ENCODE measurements at places on chromosomes 2 and 18.
A peak's percentile ranks its signal among the peaks of the same experiment; 100 is the strongest.

DNA sequence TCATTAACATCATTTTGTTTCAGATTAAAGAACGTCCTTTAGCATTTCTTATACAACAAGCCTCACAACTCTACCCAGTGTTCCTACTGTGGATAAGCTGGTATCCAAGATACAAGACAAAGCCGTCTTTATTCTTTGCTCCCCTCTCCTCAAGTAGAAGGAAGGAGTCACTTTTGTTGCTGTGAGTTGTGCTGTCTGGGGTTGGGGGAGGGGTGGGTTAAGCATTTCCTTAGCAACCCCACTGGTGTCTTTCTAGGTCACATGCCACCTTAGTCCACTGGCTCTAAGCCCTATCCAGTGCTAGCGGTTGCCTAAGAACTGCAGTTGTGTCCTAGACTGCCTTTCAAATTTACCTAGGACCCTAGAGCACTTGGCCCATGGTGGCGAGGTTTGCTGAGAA is 155.6 kb upstream of the PIEZO2 start:
- no peak for DNase-seq

GRCh38 chr2:62042944-62043343 is 137.5 kb downstream of the COMMD1 start:
- no peak for DNase-seq

- DNase-seq, result peak; percentile 32
Measured at GRCh38 chr2:190947711-190948251, 66.2 kb downstream of the STAT1 start.

DNA sequence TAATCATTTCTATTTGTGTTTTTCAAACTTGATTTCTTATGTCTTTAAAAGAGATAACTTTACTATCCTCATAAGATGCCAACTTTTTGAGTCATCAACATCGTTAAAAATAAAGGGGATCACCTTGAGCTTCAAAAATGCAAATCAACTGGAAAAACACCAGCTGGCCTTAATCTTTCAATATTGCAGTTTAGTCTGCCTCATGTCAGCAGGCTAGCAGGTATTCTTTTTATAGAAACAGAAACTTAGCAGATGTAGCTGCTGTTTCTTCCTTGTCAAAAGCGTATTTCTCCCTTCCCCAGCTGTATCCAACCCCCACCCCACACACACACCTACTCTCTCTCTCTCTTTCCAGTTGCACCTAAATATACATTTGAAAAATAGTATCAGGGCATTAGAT is 154.1 kb upstream of the ZNF804A start:
- no peak for DNase-seq

DNA sequence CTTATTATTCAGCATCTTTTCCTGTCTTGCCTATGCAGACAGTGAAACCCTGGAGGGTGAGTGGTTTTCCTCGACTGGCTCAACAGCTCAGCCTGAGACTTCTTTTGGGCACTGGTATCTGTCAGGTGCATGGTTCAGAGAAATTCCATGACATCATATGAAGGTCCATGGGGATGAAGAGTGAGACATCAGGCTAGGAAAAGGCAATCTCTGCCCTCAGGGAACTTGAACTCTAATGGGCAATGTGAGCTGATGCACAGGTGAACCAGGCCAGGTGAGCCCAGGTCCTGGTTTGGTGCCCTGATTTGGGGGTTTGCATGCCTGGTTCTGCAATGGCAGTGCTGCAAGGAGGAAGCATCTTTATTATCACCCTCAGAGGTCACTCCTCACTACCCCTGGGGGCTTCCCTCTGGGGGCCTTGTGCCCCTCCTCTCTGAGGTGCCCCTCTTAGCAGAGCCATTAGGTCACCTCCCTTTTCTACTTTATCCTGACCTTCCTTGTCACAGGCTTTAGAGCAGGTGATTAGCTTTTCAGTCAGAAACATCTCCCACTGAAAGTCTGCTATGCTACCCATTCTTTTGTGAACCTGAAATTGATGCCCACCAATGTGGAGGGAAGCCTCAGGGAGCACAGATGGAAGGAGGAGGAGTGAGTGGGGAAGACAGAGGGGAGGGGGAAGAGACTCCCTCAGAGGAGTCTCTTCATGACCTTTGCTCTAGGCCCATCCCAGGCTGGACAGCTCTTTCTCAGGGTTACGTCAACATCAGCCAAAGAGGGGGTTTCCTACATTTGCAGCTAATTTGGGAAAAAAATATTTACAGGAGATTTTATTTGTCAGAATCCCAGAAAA is 47.3 kb downstream of the MERTK start:
- no peak for DNase-seq

DNA sequence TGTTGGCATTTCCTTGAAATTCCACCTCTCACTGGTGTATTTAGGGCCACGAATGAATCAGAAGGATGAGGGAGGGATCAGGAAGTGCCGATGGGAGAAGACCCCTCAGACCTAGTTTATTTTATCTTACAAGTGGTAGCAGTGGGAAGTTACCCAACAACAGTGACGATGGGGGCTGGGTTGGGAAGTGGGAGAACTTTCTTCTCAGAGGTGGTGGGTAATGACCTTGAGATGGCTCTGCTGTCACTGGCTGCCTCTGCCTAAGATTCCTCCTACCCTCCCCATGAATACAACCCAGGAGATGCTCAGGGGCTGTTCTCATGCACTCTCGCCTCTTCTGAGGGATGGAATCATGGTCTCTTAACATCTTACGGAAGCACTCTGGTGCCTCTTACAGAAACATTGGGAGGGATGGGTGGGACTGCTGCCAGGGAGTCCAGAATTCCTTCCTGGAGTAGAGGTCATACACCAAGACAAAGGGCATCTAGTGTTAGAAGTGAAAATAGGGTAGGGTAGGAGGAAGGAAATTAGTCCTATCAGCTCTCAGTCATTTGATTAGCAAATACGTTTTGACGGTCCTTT is 58.5 kb upstream of the TXNDC2 start:
- no peak for DNase-seq

GRCh38 chr2:3489764-3490115 is 29.6 kb downstream of the ADI1 start:
- DNase-seq, result no peak

- DNase-seq, result peak; percentile 29
Measured at GRCh38 chr2:190881598-190882410, 1.2 kb downstream of the GLS start.

- DNase-seq, result no peak
Measured at GRCh38 chr2:145764631-145765030, 1244.7 kb upstream of the ZEB2 start.

DNA sequence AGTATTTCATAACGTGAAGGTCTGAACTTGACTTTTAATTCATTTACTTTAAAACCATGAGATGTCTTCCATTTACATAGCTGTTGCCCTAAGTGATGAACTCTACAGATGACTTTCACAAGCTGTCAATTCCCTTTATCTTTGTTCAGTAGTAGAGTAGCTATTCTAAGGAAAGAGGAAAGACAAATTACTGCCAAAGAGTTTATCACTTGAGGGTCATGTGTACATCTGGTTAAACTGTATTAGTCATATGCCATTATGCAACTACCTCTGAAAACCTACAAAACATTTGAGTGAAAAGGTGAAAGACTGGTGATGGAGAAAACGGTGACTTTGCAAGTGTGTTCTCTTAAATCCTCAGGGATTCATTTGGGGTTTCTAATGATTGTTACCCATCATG is 763.9 kb downstream of the TMEM182 start:
- DNase-seq, result no peak

GRCh38 chr18:44579028-44579702 is 101.5 kb upstream of the SETBP1 start:
- DNase-seq, result no peak

DNA sequence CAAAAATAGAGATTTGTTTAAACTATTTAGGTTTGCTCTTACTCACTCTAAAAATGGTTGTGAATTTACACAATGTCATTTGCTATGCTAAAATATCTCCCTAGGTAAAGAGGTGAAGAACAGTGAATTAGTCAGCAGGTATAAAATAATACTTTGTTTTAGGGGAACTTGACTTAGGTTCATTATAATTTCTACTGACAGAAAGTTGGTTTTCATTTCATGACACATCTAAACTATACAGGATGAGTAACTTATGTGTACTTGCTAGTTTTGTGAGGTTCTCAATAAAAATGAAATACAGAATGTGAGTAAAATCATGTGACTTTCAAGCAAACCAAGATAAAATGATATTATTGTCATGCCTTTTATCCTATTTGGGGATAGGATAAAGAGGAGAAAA is 66.0 kb downstream of the DIS3L2 start:
- no peak for DNase-seq

- DNase-seq, result no peak
Measured at GRCh38 chr18:63591725-63592124, 4.6 kb downstream of the SERPINB13 start.

DNA sequence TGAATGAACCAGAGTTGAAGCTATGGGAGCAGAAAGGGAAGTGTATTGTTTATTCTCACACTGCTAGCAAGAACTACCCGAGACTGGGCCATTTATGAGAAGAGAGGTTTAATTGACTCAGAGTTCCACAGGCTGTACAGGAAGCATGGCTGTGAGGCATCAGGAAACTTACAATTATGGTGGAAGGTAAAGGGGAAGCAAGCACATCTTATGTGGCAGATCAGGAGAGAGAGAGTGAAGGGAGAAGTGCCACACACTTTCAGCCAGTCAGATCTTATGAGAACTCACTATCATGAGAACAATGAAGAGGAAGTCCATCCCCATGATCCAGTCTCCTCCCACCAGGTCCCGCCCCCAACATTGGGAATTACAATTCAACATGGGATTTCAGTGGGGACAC is 383.2 kb upstream of the SLC14A2 start:
- no peak for DNase-seq

GRCh38 chr2:209498614-209499013 is 74.8 kb downstream of the MAP2 start:
- DNase-seq, result no peak

DNA sequence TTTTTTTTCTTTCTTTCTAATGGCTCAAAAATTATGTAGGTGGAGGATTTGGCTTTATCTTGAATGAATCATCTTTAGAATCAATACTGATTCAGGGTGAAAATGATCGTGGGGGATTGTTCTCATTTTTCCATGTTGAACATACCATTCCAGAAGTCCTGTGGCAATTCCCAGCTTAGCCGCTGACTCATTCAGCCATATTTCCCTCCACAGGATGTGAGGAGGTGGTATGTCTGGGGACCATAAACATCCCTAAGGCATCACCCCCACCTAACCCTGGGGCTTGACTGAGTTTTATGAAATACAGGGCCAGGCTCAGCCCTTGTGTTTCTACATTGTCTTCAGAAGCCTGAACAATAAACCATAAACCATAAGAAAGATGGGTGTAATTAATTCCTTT is 92.7 kb upstream of the FN1 start:
- peak; percentile 69 for DNase-seq

DNA sequence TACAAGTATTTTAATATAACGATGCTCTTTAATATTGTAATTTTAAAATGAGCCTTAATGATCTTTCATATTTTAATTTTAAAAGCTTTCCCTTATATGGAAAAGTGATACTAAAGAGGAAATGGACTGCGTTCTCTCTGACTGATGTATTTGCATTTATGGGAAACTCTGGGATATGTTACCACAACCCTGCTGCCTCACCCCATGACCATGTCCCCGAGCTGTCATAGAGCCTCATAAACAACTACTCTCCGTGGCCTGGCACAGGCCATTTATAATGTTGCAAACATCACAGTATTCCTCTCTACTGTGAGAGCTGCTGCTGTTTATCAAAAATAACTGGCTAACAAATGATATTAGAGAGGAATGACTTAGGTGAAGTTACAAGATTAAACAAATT is 75.8 kb upstream of the SEC11C start:
- DNase-seq, result no peak

DNA sequence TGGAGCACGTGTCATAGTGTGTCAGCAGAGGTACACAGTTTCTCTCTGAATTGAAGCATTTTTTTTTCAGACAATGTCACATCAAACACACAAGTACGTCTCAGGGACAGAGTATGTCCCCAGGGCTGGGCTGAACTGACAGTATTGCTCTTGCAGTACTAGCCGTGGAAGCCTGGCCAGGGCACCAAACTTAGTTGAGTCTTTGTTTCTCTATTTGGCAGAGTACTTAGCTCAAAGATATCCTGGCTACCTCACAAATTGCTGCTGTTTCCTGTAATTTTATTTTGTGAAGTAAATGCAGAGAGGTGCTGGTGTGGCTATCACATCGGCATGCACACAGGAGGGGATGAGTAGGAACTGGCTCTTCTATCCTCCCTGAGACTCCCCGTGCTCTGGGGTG is 691.6 kb upstream of the HS6ST1 start:
- DNase-seq, result no peak

DNA sequence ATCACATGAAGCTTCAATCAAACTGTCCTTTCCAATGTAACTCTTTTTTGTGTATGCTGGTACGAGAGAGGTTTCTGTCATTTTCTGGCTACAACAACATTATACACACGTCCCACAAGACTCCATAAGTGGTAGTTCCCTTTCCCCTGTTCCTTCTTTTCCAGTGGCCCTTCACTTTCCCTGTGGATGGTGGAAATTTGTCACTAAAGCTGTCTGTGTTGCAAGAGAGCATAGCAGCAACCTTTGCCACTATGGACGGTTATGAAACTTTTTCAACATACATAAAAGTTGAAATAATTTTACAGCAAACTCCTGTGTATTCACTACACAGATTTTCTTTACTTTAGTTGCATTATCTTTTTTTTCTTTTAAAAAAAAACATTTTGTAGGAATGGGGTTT is 18.7 kb downstream of the DBI start:
- DNase-seq, result no peak

DNA sequence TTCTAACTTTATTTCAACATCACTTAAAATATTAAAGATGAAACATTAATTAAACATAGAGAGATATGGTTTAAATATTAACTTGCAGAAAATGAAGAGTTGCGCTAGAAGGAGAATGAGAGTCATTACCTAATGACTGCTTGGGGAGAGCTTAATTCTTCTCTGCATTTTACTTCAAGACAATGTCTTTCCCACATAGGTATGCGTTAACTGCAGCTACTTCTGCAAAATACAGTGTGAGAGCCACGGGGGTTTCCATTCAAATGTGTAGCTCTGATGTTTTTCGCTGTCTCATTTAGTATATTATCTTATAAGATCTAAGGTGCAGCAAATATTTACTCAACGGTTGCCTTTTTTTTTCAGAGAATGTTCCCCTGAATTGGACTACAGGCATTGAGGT is 126.7 kb downstream of the TMX3 start:
- no peak for DNase-seq

DNA sequence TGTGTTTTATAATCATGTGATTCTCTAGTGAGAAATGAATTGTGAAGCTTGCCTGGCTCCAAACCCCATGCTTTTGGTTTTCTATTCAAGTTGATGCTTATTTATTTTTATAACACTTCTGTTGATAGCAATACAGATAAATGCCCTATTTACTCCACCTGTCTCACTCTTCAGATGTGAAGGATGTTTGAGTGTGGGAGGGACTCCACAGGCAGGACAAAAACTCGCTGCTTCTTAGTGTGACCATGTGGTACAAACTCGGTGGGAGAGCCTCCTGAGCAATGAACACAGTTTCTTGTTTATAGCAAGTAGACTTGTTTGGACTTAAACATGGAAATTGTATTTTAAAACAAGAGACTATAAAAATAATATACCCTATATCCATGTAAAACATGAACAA is 219.7 kb downstream of the GULP1 start:
- DNase-seq, result no peak

- no peak for DNase-seq
Measured at GRCh38 chr2:28298406-28298805, 94.3 kb upstream of the FOSL2 start.
